Retinal pigment epithelial cell (primary cell): ENCODE measurements at places on chromosomes 6 and 20.
A peak's percentile ranks its signal among the peaks of the same experiment; 100 is the strongest.

GRCh38 chr6:43572015-43572414, 3.8 kb downstream of the XPO5 start:
- DNase-seq: no peak

DNA sequence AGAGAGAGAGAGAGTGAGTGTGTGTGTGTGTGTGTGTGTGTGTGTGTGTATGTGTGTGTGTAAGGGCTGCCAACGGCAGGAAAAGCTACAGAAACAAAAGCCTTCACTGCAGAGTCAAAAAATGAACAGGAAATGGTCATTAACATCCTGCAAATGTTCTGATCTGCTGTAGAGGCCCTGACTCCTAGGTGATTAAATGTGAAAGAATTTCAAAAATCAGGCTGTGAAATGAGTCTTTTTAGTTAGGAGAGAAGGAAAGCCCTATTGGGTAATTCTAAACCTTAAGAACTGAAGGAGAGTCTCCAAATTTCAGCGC, 166.5 kb upstream of the MYLIP start:
- DNase-seq: peak; percentile 82

DNA sequence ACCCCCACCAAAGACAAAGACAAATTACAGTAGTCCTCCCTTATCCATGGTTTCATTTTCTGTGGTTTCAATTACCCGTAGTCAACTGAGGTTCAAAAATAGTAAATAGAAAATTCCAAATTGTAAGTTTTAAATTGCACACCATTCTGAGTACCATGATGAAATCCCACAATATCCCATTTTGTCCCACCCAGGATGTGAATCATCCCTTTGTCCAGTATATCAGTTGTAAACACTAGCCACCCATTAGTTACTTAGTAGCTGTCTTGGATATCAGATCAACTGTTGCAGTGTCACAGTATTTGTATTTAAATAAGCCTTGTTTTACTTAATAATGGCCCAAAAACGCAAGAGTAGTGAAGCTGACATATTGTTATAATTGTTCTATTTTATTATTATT, 364.0 kb upstream of the ARID1B start:
- DNase-seq: no peak

- DNase-seq: peak; percentile 51
Observed at GRCh38 chr6:153625089-153625488, 414.0 kb upstream of the OPRM1 start.

DNA sequence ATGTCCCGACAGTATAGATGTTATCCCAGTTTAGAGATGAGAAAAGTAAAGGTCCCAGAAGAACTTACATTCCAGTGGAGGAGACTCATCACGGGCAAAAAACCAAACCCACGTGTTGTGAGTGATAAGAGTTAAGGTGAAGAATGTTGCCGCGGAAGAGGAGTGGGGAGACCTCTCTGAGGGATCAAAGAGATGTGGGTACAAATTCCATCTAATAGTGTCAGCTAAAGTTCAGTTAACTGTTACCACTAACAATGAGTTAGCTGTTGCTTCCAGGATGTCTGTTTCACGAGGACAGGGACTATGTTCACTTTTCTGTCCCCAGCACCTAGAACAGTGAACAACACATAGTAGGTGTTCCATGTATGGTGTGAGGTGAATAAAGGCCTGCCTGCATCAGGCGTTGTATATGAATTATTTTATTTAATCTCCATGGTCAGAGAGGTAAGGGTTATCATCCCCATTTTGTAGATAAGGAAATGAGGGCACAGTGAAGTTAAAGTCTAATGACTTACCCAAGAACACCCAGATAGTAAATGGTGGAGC, 39.8 kb upstream of the RSPO4 start:
- DNase-seq: no peak

DNA sequence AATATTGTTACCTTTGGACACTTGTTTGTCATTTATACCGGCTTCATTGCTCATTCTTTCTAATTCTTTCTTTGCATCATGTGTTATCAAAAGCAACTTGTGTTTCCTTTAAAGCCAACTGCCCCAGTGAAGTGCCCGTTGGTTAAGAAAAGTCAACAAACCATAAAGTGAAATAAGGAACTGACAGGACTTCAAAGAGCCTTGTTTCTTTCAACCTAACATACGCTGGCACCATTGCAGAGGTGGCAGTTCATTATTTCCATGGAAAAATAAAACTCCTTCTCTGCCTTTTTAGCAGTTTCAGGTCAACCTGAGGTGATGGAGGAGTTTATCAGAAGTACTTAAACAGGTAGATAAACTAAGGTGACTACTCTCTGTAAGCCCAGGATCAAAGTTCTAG, 28.8 kb downstream of the FERMT1 start:
- DNase-seq: no peak

- DNase-seq: peak; percentile 28
Observed at GRCh38 chr6:150153905-150154492, 11.2 kb downstream of the PPP1R14C start.
